ENCODE measurements at places on chromosomes 11 and 22.
A peak's percentile ranks its signal among the peaks of the same experiment; 100 is the strongest.

DNA sequence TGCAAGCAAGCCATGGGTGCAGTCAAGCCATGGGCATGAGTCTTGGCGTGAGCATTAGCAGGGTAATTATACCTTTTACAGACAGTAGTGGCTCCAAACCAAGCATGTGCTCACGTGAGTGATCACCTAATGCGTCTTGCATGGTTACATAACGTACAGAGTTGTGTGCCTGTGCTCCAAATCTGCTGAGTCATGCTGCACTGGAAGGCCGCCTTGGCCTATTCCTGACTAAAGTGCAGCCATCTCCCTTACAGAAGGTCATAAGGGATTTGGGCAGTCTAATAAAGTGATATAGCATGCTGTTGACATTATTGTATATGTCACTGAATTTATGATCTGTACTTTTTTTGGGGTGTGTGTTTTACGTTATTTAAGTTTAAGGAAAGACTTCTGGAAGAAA, 102.4 kb downstream of the ARHGAP42 start:
- DNase-seq, result no peak

DNA sequence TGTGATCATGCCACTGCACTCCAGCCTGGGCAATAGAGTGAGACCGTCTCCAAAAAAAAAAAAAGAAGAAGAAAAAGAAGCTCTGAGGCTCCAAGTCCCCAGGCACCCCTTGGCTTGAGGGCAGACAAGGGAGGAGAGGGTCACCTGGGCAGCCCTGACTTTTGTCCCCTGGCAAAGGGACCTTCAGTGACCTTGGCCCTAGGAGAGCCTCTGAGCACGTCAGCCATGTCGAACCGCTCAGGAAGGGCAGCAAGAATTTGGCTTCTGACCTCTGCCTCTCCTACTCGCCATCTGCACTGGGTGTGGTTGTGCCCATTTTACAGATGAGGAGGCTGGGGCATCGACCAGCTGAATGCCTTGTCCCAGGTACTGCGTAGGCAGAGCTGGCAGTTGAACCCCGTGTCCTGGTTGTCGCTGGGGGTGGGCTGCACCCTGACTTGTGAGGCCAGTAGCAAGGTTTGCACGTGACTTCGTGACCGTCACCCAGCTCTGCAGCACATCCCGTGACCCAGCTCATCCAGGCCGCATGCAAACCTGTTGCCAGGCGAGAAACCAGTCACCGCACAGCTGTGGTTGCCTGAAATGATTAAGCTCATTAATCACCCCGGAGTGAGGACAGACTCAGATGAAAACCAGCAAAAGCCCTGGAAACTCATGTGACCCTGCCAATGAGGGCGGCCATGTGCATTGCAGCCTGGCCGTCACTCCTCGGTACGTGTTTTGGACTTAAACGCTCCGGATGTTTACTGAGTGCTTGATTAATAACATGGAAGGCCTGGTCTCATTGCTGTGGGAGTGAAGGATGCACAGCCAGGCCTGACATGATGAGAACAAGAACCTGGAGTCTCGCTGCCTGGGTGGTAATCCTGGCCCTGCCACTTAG, 47.7 kb upstream of the PPP6R3 start:
- no peak for DNase-seq

DNA sequence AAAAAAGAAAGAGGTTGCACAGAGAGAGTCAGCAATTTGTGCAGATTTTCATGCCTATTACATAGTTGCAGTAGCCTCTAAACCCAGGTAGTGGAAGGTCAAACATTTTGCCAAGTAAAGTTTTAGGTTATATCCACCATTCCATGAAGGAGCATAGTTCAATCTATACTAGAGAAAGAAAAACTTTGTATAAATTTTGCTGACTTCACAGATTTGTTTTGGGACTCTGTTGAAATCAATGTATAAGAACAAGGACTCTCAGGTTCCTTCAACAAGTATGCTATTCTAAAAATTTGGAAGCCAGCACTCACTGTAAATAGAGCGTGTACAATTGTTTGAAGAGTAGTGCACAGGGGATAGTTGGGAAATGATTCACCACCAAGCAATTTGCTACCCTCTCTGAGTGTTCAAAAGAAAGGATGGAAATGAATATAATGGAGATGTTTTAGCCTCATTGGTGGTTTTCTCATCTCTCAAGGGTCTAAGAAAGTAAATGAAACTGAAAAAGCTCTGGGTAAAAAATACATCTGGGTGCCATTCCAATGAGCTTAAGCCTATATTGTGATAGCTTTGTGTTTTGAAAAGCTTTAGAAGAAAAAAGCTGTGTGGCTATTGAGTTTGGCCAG, 508.4 kb upstream of the LUZP2 start:
- no peak for DNase-seq

DNA sequence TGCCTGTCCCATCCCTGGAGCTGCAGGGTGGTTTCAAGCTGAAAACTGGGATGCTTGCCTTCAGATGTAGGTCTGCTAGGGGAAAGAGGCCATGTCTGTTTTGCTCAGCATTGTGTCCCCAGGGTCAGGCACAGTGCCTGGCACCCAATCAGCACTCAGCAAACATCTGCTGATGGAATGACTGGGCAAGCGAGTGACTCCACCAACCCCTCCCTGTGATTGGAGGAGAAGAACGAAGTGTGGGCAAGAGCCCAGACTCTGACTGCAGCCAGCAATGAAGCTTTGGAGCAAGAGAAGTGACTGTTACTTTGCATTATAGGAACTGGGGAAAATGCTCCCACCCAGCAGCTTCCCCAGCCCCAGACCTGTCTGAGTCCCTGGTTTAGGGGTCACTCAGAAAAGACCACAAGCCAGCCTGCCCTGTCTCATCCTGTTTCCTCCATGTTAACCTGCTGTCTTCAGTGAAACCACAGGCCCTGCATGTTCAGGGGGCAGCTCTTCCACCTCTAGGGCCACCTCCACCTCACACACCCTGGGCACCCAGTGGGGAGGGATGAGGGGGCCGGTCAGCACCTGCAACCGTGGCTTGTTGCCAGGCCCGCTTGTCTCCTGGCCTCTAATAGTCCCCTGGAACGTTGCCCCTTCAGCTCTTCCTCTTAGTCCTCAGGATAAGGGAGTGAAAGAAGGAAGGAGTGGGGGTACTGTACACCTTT, 147.4 kb downstream of the TRIM29 start:
- no peak for DNase-seq

- DNase-seq, result no peak
Measured at GRCh38 chr11:27723687-27724086, 23.4 kb upstream of the BDNF start.

DNA sequence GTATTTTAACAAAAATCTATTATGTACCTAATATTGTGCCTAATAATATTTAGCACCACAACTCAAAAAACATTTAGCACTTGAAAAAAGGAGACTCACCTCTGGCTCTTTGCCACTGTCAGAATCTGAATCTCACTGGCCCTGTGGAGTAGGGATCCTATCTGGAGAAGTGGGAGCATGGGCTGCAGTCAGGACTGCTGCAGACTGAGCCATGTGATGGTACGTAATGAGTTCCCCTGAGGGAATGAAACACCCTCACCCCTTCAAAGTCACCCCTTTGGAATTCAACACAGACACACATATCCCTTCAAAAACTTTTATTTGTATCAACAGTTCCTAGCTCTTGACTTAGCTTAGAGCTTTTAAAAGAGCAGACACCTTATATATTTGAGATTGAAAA, 6.5 kb downstream of the PTPMT1 start:
- DNase-seq, result peak; percentile 57

- DNase-seq, result no peak
Measured at GRCh38 chr11:69267395-69267805, 26.6 kb upstream of the MYEOV start.

- no peak for DNase-seq
Measured at GRCh38 chr11:122253589-122254231, 137.7 kb upstream of the BLID start.

GRCh38 chr22:50403701-50404101, 60.6 kb downstream of the PPP6R2 start:
- DNase-seq, result no peak

GRCh38 chr22:36238373-36239149, 766 bp downstream of the APOL2 start:
- no peak for DNase-seq

DNA sequence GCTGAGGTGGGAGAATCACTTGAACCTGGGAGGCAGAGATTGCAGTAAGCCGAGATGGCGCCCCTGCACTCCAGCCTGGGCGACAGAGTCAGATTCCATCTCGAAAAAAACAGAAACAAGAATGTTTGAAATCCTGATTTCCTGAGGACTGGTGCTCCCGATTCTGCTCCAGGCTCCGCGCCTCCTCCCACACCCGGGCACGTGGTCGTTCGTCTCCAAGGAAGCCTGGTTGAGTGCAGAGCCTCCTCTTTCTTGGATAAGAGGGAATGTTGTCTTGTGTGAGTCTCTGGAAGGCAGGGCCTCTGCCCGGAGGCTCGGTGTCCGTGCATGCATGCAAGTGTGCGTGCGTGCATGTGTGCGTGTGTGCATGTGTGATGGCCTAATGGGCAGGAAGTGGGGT, 30.1 kb downstream of the BRSK2 start:
- DNase-seq, result no peak

DNA sequence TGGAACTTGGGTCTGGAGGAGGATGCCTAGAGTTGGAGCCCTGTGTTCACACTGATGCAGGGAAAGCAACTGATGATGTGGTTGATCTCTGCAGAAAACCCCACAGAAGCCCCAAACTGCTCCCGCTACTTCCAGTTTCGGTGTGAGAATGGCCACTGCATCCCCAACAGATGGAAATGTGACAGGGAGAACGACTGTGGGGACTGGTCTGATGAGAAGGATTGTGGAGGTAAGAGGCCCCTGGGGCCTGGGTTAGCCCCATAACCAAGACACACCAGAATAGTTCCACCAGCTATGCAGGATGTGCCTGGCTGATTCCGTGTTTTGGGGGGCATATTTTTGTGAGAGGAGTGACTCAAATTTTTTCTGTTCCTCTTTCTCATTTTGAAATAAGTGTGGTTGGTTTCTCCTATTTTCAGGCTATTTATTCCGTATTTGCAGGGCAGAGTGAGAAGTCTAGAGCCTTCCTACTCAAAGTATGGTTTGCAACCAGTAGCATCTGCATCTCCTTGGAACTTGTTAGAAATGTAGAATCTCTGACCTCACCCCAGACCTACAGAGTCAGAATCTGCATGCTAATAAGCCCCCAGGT, 137.3 kb upstream of the SORL1-AS1 start:
- DNase-seq, result no peak

DNA sequence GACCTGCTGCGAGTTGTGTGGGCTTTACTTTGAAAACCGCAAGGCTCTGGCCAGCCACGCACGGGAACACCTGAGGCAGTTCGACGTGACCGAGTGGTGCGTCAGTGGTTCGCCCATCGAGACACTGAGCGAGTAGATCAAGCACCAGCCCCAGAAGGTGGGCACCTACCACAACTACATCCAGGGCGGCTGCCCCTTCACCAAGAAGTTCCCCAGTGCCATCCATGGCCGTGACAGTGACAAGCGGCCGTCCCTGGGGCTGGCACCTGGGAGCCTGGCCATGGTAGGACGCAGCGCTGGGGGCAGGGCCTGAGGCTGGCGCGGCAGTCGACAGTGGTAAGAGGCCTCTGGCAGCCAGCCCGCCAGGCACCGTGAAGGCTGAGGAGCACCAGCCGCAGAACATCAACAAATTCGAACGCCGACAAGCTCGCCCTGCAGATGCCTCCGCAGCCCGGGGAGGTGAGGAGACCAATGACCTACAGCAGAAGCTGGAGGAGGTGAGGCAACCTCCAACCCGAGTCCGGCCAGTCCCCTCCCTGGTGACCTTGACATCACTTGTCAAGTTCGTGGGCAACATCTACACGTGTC, 545.2 kb upstream of the CCDC179 start:
- DNase-seq, result no peak

- DNase-seq, result no peak
Measured at GRCh38 chr11:111349191-111349695, 29.8 kb downstream of the POU2AF1 start.

GRCh38 chr22:38860283-38861169, 11.5 kb downstream of the CBX6 start:
- DNase-seq, result no peak

DNA sequence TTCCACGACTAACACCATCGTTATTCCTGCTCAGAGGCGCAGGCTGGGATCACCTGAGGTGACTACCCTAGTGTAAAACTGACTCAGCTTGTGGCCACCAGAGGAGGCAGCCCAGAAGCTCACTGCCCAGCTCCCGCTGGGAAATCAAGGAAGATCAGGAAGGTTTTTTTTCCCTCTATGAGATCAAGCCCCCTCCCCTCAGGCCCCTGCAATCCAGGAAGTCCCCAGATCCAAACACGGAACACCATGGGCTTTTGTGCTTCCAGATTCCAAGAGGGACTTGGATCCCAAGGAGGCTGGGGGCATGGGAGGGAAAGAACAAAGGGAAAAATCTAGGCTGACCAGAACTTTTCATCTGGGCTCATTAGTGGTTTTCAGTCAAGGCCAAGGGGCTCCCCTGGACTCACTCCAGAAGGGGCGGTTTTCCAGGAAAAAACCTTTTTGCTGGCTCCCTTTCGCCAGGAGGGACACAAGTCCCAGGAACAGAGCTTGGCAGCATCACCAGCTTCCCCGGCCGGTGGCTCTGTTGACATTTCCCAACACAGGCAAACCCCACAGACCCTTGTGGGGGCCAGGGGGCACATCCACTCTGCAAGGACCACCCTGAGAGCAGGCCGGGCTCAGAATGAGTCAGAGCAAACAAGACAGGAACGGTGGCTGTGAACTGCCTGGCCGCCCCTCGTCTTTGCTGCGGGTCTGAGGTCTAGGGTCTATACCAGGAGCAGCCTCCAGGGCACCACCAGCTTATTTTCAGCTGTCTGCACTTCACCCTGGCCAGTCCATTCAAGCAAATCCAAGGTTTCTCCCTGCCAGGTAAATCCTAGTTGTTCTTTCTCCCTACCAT, 36.8 kb downstream of the MYH9 start:
- DNase-seq, result peak; percentile 72

DNA sequence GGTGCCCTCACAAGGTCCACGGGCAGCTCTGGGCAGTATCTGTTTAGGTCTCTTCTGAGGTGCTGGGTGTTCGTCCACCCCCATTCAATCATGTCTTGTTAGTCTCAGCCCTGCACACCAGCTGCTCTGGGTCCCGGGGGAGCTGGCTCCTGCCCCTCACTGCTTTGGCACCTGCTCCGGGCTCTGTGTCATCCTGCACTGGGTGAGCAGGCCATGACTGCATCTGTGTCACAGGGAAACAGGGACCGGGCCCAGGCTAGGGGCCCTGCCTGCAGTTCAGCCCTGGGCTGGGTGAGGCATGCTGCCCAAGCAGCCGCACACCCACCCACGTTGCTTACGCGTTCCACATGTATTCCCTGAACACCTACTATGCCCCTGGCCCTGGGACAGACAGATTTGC, 43.9 kb downstream of the ELFN2 start:
- DNase-seq, result no peak

DNA sequence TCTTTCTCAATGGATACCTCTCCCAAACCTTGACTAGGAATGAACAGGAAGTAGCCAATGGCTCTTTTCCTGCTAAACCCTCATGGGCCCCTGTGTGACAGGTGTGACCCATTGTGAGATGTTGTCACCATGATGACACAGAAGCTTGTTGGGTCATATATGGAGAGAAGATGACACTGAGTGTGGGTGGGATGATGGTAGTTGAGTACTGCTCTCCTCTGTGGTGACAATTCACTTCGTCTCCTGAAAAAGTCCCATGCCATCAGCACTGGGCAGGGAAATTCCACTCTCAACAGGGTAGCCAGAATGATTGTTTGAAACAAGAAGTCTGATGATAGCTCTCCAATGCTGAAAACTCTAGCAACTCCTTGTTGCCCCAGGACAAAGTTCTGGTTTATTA, 94.0 kb upstream of the SEZ6L start:
- DNase-seq, result no peak

- no peak for DNase-seq
Measured at GRCh38 chr22:37464181-37464580, 22.0 kb downstream of the MFNG start.

- no peak for DNase-seq
Measured at GRCh38 chr11:44542372-44542771, 23.1 kb upstream of the CD82 start.

- no peak for DNase-seq
Measured at GRCh38 chr11:119306373-119306890, 10.5 kb downstream of the MCAM start.
